Activated naive CD8-positive, alpha-beta T cell treated with anti-CD3 and anti-CD28 coated beads, Interleukin-2, amount 10 ng/mL, durations not matched to agents 7 days and 5 days (primary cell): ENCODE measurements at places on chromosomes 2 and 18.

DNA sequence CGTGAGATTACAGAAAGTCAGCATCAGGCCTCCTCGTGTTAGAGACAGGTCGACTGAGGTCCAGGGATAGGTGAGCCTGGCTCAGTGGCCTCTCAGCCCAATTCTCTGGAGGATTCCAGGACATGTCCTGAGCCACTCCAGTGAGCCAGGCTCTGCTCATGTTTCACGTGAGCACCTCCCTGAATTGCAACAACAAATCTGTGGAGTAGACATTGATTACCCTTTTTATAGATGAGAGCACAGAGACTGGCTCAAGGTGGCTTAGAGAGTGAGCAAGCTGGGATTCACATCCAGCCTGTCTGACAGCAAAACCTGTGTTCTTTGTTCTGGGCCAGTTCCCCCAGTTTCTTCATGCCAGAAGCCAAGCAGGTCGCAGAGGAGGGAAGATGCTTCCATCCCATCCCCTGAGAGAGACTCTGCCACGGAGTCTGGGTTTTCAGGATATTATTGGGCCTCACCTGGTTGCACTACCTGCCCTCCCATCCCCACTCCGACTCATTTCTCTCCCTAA, 46.4 kb downstream of the HS1BP3 start:
- H3K4me1 ChIP-seq = no peaks in the 10 kb centered on the region
- H3K4me3 ChIP-seq = no peak overlapping the region
- H3K36me3 ChIP-seq = no peaks in the 10 kb centered on the region

DNA sequence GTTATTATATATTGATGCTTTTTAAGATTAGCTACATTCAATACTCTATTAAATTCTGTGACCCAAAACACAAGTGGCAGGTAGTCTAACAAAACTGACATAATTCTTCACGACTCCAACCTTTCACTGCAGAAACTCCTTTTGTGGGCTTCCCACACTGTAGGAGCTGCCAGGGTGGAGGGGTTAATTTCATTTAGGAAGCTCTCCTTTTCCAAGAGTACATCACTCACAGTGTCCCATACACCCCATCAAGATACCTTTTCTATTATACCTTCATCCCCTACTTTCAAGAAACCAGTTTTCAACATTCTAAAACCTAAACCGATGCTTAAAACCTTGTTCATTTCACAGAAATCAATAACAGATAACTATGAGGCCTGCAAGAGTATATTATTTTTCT, 825 bp downstream of the THUMPD2 start:
- no peak for DNase-seq
- H3K27ac ChIP-seq = peak overlapping the region; percentile 91
- peak overlapping the region; percentile 93 for H3K4me3 ChIP-seq

DNA sequence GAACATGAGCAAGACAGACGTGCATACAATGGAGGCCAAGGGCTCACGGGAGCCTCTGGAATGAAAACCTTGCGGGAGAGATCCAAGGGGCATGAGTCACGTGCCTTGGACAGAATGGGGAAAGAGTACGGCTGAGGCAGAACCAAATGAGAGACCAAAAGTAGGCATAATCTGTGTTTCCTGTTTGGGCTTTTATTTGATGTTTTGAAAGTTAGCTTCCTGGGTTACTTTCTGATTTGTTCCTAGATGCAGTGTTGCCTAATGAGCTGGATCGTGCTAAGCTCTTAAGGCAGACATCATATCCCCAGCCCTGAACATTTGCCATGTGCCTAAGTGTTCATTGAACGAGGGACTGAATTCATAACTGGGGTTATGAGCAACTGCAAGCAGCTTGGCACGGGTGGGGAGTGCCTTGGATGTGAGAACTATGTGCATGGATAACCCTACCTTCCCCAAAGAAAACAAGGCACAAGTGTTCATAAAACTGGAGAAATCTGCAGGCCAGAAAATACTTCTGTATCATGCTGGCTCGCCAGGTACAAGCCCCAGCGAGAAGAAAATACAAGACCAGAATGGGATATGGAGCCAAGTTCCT, 60.3 kb upstream of the RPL31 start:
- H3K4me1 ChIP-seq = peaks cover 16% of the 10 kb centered on the region
- H3K27ac ChIP-seq = peak overlapping the region; percentile 77
- peak overlapping the region; percentile 62 for H3K4me3 ChIP-seq
- DNase-seq = no peak
- no peaks in the 10 kb centered on the region for H3K36me3 ChIP-seq

- H3K27me3 ChIP-seq = no peaks in the 10 kb centered on the region
- no peak for DNase-seq
- H3K4me1 ChIP-seq = peaks cover 9% of the 10 kb centered on the region
- H3K27ac ChIP-seq = no peak overlapping the region
- H3K4me3 ChIP-seq = no peak overlapping the region
Observed at GRCh38 chr2:186636800-186637496, 47.1 kb downstream of the ITGAV start.

DNA sequence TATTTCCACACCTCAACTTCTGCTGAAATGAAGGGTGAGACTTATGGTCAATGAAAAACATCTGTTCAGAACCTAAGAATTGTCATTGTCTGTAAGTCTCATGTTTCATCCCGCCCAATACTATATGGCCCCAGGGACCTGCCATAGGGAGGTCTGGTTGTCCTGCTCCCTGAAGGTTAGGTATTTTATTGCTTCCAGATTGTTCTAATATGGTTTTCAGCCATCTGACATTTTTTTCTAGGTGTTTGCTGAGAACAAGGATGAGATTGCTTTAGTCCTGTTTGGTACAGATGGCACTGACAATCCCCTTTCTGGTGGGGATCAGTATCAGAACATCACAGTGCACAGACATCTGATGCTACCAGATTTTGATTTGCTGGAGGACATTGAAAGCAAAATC, 7.3 kb downstream of the XRCC5 start:
- no peak for DNase-seq
- no peaks in the 10 kb centered on the region for H3K27me3 ChIP-seq
- peak overlapping the region; percentile 37 for H3K4me3 ChIP-seq
- H3K27ac ChIP-seq = peak overlapping the region; percentile 22
- peaks cover 76% of the 10 kb centered on the region for H3K4me1 ChIP-seq
- H3K36me3 ChIP-seq = peaks cover 57% of the 10 kb centered on the region

DNA sequence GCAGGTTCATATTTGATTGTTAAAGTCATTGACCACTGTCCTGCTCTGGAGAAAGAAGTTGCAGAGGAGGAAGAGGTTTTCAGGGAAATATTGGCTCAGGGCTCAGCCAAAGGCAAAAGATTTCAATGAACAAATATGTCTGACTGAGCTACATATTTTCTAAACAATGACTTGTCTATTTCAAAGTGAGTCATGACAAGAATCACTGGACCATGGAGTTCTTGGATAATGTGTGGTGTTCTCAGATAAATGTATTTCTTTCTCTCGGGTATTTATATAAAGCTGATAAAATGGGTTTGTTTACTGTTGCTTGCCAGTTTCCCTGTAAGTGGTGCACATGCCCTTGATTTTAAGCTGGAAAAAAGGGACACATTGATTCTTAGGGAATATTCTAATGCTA, 34.3 kb upstream of the RMP24 start:
- peaks cover 3% of the 10 kb centered on the region for H3K4me1 ChIP-seq
- H3K36me3 ChIP-seq = no peaks in the 10 kb centered on the region
- H3K4me3 ChIP-seq = no peak overlapping the region
- H3K27me3 ChIP-seq = no peaks in the 10 kb centered on the region

DNA sequence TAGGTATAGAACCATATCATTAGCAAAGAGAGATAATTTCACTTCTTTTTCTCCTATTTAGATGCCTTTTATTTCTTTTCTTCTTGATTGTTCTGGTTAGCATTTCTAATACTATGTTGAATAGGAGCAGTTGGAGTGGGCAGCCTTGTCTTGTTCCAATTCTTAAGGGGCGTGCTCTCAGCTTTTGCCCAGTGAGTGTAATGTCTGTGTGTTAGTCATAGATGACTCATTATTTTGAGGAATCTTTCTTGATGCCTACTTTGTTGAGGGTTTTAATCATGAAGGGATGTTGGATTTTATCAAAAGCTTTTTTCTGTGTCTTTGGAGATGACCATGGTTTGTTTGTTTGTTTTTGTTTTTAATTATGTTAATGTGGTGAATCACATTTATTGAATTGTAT, 1453.1 kb upstream of the SLC39A10 start:
- DNase-seq = no peak
- no peaks in the 10 kb centered on the region for H3K4me1 ChIP-seq
- no peak overlapping the region for H3K4me3 ChIP-seq
- no peaks in the 10 kb centered on the region for H3K36me3 ChIP-seq
- no peaks in the 10 kb centered on the region for H3K27me3 ChIP-seq
- H3K27ac ChIP-seq = no peak overlapping the region

GRCh38 chr18:63317982-63318888, 1.3 kb downstream of the BCL2 start:
- peak overlapping the region; percentile 93 for H3K4me3 ChIP-seq
- peak; percentile 88 for DNase-seq
- peak overlapping the region; percentile 89 for H3K27ac ChIP-seq
- H3K27me3 ChIP-seq = no peaks in the 10 kb centered on the region
- peaks cover 45% of the 10 kb centered on the region for H3K36me3 ChIP-seq
- H3K4me1 ChIP-seq = peaks cover 28% of the 10 kb centered on the region

GRCh38 chr18:79046522-79046921, 22.7 kb upstream of the ATP9B start:
- peaks cover 1% of the 10 kb centered on the region for H3K4me1 ChIP-seq
- no peak overlapping the region for H3K27ac ChIP-seq
- no peaks in the 10 kb centered on the region for H3K36me3 ChIP-seq
- H3K4me3 ChIP-seq = no peak overlapping the region
- H3K27me3 ChIP-seq = no peaks in the 10 kb centered on the region

GRCh38 chr2:19744456-19745199, 157.2 kb downstream of the TTC32 start:
- no peaks in the 10 kb centered on the region for H3K36me3 ChIP-seq
- H3K4me3 ChIP-seq = no peak overlapping the region
- peaks cover 4% of the 10 kb centered on the region for H3K27me3 ChIP-seq
- H3K4me1 ChIP-seq = no peaks in the 10 kb centered on the region
- DNase-seq = no peak

DNA sequence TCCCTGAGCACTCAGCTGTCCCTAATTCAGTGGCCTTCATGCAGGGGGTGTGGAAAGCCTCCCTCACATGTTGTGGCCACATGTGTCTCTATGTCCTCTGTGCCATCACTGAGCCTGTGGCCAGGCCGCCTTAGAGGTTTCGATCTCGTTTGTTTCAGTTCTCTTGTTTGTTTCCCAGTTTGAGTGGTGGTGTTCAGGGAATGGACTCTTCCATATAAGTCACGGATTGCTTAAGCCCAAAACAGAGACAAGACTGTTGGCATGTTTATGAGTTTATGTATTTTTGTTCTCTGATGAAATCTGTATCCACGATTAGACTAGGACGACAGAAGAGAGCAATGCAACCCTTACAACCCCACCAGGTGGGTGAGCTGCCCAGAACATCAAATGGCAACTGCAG, 134.5 kb downstream of the CCBE1 start:
- peaks cover 1% of the 10 kb centered on the region for H3K4me1 ChIP-seq
- peaks cover 3% of the 10 kb centered on the region for H3K27me3 ChIP-seq
- no peak for DNase-seq
- H3K4me3 ChIP-seq = no peak overlapping the region
- H3K27ac ChIP-seq = no peak overlapping the region

DNA sequence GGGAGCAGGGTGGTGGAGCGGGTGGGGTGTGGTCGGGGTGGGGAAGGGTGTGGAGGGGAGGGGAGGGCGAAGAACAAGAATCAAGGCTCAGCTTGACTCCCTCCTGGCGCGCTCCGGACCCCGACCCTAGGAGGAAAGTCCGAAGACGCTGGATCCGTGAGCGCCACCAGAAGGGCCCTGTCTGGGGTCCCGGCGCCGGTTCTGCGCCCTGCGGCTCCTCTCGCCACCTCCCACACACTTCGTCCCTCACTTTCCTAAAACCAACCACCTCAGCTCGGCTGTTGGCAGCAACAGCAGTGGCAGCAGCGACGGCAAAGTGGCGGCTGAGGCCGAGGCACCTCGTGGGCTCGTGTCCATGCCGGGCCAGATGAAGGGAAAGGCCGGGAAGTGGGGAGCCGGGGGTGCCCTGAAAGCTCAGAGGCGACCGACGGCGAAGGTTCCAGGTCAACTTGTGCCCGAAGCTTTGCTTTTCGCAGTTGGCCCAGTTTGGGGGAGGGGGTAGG, 2.1 kb downstream of the KLHL14 start:
- no peaks in the 10 kb centered on the region for H3K36me3 ChIP-seq
- H3K4me1 ChIP-seq = peaks cover 2% of the 10 kb centered on the region
- H3K27ac ChIP-seq = no peak overlapping the region
- H3K27me3 ChIP-seq = peaks cover 53% of the 10 kb centered on the region

DNA sequence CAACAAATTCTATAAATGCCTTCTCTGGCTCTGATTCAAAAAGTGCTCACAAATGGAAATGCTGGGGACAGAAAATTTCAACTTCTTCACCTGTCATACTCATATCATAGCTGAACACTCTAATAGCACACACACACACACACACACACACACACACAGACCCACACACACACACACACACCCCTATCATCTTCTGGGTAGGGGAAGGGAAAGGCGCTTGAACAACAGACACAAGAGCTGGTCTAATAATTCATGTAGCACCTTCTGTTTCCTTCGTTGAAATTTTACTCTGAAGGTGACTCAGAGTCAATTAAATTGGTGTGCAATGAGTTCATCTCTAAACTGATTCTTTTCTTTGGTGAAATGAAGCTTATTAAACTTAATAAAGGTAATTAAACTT, 32.9 kb downstream of the CD28 start:
- peak overlapping the region; percentile 97 for H3K27ac ChIP-seq
- H3K27me3 ChIP-seq = no peaks in the 10 kb centered on the region
- DNase-seq = no peak
- peaks cover 61% of the 10 kb centered on the region for H3K4me1 ChIP-seq

- H3K27me3 ChIP-seq = no peaks in the 10 kb centered on the region
- H3K4me3 ChIP-seq = no peak overlapping the region
- H3K4me1 ChIP-seq = no peaks in the 10 kb centered on the region
- H3K27ac ChIP-seq = no peak overlapping the region
- H3K36me3 ChIP-seq = no peaks in the 10 kb centered on the region
Observed at GRCh38 chr2:80429251-80429650, 124.7 kb upstream of the LRRTM1 start.

GRCh38 chr2:174597345-174598047, at the start of gene WIPF1:
TSS of gene WIPF1 (minus strand) at chr2:174597804. CDS start at chr2:174585573, 12,231 bp downstream.
- H3K4me3 ChIP-seq = peak within 1 kb of the TSS; percentile 89
- peak within 1 kb of the TSS; percentile 99 for H3K27ac ChIP-seq
- peaks cover 57% of the 10 kb centered on the region for H3K4me1 ChIP-seq
- DNase-seq = peak; percentile 52

DNA sequence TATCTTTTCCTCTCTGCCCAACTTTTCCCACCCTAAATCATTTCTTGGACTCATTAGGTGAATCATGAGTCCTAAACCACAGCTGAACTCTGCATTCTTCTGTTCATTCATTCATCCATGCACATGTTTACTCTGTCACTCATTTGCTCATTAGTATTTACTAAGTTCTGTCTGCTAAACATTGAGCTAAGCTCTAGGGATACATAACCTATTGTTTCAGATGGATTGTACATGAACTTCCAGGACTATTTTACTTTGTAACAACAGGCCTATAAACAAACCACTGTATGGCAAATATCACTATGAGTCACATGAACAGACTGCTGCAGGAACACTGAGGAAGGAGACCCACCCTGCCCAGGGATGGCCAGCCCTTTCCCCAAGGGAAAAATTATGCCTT, 14.6 kb upstream of the DYNC2LI1 start:
- H3K27me3 ChIP-seq = no peaks in the 10 kb centered on the region
- no peak for DNase-seq
- no peaks in the 10 kb centered on the region for H3K36me3 ChIP-seq
- H3K27ac ChIP-seq = no peak overlapping the region

- H3K27me3 ChIP-seq = no peaks in the 10 kb centered on the region
- H3K4me3 ChIP-seq = no peak overlapping the region
- no peaks in the 10 kb centered on the region for H3K36me3 ChIP-seq
- peaks cover 6% of the 10 kb centered on the region for H3K4me1 ChIP-seq
Observed at GRCh38 chr2:68837861-68838341, 33.3 kb downstream of the BMP10 start.
